CD4-positive, alpha-beta T cell treated with Interleukin-6 at 100 ng/mL for 8 hours (primary cell): ENCODE measurements at places on chromosomes 16 and 17.

DNA sequence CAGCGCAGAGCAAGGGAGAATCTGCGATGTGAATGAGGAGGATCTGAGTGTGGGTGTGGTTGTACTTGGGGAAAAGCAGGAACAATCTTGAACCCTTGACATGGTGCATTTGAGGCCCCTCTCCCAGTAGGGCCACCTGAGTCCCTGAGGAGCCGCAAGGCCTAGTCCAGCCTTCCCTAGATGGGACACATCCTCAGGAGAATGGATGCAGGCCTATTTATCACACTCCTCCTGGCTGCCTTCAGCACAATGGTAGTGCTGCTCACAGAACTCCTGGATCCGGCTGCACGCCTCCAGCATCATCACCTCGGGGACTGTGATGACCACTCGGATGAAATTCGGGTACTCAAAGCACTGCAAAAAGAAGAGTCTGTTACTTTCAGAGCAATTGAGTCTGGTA is 9.0 kb downstream of the TAT start:
- DNase-seq = no peak

- DNase-seq = no peak
These were observed 1.6 kb upstream of the GAST start for GRCh38 chr17:41710472-41711090.

- DNase-seq = no peak
These were observed 412.1 kb downstream of the RBFOX1 start for GRCh38 chr16:7744546-7745264.

GRCh38 chr16:89045181-89045815 is 48.4 kb upstream of the ACSF3 start:
- DNase-seq = no peak

DNA sequence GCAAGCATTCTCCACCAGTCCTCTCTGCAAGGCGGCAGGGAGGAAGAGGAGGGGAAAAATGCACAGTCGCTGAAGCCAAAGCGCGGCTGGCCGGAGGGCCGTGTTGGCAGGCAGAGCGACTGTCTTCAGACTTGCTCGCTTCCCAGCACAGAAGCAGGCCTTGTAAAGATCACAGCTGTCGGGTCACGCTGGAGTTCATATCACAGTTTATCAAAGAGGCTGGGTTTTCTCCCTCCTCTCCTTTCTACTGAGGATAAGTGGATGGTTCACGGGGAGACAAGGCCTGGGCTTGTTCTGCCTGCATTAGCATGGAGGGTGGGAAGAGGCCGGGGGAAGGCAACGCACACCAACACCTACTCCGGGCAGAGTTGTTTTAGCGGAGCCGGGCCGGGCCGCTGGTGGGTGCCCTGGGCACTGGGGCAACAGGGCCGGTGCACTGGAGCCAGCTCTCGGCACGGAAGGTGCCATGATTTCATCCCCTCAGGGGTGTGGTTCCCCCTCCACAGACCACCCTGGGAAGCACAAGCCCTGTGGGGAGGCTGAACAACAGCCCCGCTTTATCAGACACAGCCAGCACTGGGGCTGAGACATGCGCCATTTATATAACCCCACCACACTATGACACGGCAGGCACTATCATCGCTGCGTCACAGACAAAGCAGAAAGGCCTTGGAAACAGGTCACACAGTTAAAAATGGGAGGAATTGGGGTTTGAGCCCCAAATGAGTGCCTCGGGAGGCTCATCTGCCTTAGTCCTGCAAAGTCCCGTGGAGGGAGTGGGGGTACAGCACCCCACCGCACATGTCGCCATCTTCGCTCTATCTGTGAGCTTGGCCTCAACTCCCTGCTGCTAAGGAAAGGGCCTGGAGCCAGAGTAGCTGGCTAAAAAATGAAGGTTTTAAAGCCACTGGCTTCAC is 40.3 kb upstream of the MTSS2 start:
- DNase-seq = no peak

GRCh38 chr16:56604966-56605365 is 3.4 kb upstream of the MT2A start:
- DNase-seq = no peak

DNA sequence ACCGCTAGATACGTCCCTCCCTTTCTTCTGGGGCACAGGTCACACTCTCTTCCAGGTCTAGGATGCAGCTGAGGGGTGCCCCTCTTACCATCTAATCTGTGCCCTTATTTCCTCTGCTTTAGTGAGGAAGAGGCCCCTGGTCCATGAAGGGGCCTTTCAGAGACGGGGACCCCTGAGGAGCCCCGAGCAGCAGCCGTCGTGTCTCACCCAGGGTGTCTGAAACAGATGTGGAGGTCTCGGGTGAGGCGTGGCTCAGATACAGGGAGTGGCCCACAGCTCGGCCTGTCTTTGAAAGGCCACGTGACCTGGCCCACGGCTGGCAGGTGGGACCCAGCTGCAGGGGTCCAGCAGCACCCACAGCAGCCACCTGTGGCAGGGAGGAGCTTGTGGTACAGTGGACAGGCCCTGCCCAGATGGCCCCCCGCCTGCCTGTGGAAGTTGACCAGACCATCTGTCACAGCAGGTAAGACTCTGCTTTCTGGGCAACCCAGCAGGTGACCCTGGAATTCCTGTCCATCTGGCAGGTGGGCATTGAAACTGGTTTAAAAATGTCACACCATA is 15.6 kb downstream of the SCGB1C2 start:
- DNase-seq = no peak

DNA sequence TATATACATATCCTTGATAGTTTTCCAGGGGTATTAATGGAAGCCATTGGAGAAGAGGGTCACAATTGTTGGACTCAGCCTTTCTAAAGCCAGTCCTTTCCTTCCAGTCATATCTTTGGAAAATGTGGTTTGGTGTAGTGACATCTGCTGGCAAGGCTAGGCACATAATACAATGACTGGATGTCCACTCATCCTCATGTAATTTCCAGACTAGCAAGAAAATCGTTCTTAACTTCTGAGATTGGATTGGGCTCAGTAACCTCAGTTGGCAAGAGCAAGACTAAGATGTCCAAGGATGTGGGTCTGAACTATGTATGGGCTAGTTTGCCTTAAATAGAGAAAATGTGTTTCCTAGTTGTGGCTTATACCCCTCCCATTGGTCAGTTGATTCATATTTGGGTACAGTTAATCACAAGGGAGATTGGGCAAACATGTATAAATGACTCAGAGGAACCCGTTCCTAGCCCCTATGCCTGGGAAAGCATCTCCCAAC is 8.7 kb upstream of the KAT7 start:
- peak; percentile 39 for DNase-seq

DNA sequence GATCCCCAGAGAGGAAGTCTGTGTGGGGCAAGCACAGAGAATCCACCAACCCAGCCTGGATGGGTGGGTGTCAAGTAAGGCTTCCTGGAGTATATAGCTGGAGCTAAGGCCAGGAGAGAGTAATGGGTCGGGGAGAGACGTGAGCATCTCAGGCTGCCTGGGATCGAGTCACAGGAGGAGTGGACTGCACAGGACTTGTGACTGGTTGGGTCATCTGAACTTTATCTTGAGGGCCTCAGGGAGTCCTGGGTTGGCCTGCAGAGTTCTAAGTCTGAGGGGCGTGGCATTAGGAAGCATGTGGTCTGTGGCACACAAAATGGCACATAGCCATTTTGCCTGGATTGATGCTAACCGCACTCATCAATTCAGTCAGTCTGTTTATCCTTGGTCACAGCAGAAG is 1.5 kb downstream of the PLA2G15 start:
- DNase-seq = no peak

GRCh38 chr17:7038025-7038862 is 2.4 kb downstream of the SLC16A13 start:
- no peak for DNase-seq

- DNase-seq = no peak
These were observed 66.4 kb downstream of the NXN start for GRCh38 chr17:913207-913606.

GRCh38 chr16:28003021-28003865 is 60.3 kb downstream of the GSG1L start:
- no peak for DNase-seq

GRCh38 chr17:28182559-28182958 is 136.4 kb upstream of the TMEM97 start:
- no peak for DNase-seq

GRCh38 chr17:42979511-42980273 is at the start of gene PTGES3L:
Gene PTGES3L, minus strand, starts transcription at chr17:42980080. Its CDS starts 27 bp downstream, at chr17:42980053.
- no peak for DNase-seq

GRCh38 chr17:42000413-42001133 is 16.7 kb downstream of the DNAJC7 start:
- no peak for DNase-seq

- DNase-seq = no peak
These were observed 13.9 kb downstream of the SLC25A10 start for GRCh38 chr17:81726004-81726403.

DNA sequence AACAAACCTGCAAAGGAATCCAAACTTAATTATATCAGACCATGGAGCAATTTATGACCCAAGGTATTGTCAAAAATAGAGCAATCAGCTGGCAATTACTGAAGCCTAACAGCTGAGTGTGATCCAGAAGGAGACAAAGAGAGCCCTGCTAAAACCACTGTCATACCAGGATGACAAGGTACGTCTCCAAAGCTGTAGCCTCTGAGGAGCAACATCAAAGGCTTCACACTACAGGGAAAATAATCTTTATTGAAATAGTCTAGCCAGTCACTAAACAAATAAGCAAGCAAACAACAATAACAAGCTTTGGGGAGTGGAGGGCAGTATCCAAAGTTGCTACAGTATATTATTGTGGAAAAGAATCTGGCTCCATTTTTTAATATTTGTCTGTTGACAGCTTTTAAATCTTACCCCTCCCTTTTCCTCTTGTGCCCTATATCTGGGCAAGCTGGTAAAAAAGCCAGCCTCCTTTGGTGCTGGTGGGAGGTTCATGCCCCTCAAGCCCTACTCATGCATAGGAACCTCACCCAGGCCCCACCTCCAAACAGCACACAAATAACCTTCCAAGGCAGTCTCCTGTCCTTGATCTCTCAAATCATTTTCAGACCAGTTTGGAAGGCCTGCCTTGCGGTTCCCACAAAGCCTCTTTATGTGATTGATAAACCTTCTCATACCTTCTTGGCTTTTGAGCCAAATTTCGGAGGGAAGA is 73.7 kb downstream of the ITFG1 start:
- no peak for DNase-seq

GRCh38 chr16:27712251-27712711 is 162.3 kb downstream of the KATNIP start:
- DNase-seq = no peak

- no peak for DNase-seq
These were observed at the start of gene BEAN1 for GRCh38 chr16:66427036-66427860. Gene BEAN1, plus strand, starts transcription at chr16:66427295. Its CDS starts 10,382 bp downstream, at chr16:66437677.

DNA sequence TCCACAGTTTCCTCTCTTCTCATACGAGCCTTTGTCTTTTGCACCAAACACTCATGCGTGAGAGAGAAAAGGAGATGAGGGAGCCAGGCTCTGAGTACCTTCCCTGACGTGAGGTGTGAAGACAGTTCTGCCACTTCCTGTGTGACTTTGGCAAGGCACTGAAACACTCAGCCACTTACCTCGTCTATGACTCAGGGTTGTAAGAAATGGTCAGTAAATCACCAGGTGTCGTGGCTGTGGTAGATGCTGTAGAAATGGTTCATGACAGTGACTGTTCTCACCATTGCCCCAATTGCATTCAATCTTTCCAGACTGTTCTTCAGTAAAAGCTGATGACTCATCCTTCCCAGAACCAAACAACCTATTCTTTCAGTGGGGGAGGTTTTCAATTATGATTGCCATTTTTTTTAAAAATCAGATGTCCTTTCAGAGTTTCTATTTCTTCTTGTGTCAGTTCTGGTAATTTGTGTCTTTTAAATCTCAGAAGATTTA is 49.2 kb upstream of the CBFA2T3 start:
- peak; percentile 56 for DNase-seq

DNA sequence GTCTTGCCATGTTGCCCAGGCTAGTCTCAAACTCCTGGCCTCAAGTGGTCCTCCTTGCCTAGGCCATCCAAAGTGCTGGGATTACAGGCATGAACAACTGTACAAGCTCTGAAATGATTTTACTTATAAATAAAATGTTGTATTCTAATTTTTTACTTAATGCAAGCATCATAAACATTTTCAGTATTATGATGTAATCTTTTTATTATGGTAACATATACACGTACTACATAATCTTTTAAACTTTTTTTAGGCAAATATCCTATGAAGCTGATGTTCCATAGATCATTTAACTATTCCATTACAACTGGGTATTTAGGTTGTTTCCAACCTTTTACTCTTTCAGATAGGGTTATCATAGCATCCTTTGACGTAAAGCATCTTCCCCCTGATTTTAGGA is 33.8 kb upstream of the USP43 start:
- no peak for DNase-seq

DNA sequence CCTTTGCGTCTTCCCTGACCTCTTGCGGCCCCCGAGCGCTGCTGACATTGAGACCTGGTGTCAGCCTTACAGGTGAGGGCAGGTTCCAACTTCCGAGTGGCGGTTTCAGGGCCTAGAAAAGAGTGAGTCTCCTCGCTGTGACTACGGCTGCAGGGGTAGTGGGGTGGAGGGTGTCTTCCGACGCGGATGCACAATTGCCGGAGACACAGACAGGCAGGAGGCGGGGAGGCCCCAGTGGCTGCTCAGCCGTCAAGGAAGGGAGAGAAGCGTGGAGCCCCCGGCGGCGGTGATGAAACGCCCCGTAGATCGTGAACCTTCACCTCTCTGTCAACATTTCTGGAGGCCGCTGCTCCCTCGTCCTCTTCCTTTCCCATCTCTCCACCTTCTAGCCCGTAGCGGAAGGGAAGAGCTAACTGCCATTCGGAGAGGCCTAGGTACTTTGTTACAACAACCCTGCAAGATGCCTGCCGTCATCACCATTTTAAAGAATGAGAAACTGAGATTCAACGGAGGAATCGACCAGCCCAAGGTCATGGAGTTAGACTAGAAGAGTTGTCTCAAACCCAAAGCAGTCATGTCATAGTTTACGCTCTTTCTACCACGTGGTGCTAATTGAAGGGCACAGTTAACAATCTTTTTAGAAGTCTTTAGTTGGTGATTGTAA is 485 bp downstream of the DNAJA3 start:
- DNase-seq = no peak

GRCh38 chr16:18041864-18042834 is 294.4 kb downstream of the NPIPA8 start:
- DNase-seq = no peak

GRCh38 chr17:80760511-80760911 is 215.9 kb downstream of the RPTOR start:
- DNase-seq = no peak

DNA sequence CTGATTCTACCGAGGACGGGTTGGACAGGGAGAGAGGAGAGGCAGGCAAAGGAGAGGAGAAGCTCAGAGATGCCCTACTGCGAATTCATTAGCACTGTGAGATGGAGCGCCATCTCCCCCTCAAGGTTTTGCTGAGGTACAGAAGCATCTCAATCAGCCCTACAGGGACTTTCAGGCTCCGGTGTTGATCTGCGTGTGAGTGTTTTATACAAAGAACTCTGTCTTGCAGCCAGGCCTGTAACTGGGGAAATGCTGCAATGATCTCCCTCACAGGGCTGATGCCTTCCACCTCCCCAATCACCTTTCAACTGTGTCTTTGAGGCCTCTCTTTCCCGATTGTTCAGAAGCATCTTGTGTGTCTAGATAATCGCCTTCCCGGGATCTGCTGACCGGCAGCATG is 74.8 kb downstream of the IRX6 start:
- DNase-seq = no peak
